ENCODE measurements at places on chromosomes 7 and 10.

DNA sequence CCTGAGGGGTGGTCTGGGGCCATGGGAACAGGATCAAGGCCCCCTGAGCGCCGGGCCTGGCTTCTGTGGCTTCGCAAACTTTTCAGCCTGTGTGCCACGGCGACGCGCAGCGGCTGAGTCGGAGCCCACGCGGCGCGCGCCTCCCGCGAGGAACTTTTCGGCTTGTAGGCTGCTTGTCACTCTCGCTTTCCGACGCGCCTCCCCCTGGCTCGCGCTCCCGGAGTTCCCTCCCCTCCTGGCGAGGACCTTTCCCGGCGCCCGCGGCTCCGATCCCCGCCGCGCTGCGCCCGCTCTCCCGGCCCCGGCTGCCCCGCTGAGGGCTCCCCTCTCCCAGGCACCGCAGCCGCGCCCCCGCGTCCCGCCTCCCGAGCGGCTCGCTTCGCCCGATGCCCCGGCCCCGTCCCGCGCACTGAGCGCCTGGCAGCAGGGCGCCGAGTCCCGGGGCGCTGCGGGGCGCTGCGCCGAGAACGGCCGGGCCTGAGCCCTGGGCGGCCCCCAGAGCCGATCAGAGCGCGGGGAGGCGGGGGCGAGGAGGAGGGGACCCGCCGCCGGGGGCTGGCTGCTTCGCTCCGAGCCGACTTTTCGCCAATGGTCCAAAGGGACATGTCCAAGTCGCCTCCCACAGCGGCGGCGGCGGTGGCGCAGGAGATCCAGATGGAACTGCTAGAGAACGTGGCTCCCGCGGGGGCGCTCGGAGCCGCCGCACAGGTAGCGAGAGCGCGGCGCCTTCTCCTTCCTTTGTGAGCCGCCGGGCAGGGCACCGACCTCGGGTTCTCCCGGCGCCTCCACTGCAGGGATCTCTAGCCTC, at the start of gene CACNB2:
CACNB2 (plus strand) TSS at position 276 of the 808 bp plus-strand sequence.
- peak; percentile 67 for DNase-seq

- DNase-seq, result peak; percentile 27
These were observed 100.9 kb upstream of the PDLIM1 start for GRCh38 chr10:95391581-95392216.

DNA sequence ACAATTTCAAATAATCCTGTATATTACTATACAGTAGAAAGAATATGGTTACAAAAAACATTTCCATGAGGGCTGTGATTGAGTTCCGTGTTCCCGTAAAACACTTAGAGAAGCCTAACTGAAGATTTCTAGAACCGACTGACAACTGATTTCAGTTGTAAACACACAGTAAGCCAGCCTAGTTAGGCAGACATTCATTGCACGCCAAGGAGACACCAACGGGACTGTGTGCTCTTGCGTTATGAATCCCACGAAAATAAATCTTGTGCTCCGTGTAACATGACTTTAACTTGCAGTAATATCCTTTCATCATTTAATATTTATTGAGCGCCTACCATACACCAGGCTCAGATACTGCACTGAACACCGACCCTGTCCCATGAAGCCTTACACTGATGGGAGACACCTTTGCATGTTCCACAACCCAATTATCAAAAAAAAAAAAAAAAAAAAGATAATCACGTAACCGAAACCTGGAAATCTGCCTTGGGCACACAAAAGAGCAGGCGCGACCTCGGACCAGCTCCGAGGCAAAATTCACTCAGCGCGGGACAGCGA, 420 bp upstream of the KLHL7 start:
- DNase-seq, result no peak

DNA sequence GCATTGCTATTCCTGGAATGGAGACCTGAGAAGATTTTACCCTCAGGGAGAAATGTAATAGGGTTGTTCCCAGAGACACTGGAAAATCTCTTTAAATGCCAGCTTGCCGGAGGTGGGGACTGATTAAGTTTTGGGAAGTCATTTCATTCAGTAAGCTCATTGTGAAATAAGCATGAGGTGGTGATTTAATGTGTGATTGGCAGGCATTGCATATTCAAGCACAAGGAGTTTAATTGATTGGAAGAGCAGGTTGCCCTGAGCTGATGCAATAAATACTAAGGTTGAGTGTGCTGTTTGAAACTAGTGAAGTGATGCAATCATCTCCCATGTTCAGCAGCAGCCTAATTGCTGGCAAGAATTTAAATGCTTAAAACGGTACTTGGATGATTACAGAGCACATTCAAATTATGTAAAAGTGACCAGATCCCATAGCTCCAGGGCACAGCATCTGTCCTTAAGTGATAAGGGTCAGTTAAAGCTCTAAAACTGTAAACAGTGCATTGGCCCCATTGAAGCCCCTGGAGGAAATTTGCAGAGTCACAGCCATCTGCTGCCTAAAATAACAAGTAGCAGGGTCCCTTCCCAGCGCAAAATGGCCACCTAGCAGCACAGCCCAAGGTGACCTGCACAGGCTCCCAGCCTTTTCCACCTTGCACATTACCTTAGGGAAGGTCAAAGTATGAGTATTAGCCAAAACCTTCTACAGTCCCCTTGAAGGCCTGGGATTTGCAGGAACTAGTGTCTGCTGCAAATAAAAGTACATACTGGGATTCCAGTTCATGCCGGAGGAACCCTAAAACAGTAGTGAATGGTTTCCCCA, 92.1 kb downstream of the CCDC71L start:
- peak; percentile 96 for DNase-seq

DNA sequence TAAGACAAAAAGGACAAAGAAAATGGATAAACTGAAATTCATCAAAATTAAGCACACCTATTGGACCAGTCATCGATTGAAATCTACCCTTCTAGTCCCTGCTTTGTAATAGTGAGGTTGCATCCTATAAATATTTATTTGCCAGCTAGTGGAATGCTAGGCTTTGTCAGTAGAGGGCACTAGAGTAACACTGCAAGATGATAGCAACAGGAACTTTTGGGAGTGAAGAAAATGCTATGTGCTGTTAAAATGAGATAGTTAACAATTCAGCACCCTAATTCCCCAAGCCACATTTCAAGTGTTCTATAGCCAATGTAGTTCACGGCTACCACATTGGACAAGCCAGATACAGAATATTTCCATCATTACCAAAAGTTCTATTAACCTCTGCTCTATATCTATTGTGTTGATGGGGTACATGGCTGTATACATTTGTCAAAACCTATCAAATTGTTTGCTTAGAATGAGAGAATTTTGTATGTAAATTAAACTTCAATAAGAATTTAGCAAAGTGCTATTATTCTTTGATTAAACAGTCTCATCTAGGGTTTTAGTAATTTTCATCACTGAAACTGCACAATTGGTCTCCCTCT, 69.8 kb downstream of the LSMEM1 start:
- DNase-seq, result peak; percentile 83

DNA sequence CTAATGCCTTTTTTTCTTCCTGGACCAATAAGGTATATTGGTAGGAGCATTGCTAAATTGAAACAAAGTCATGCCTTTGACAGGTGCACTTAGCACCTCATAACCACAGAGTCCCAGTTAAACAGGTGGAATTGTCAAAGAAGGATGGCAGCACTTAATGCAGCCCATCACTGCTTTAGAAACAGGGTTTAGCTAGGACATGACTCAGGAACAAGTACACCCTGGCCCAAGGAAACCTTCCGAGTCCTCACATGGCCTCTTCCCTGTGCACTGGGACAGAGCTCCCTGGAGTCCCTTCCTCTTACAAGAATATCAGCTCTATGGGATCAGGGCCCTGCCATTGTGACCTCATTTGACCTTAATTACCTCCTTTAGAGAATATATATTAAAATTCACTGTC, 382.7 kb downstream of the EXOC4 start:
- no peak for DNase-seq

DNA sequence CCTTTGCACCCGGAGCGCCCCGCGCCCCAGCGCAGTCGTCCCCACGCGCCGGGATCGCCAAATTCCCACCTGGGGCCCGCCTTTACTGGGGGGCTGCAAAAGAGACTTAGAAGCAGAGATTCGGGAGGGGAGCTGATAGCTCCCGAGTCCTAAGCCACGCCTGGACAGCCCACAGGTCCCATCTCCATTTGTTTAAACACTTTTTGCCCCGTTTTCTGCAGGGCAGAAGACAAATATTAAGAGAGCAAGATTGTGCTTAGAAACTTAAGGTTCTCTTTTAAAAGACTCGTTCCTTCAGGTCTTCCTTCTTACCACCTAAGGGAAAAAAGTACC, 299.1 kb upstream of the NFE2L3 start:
- DNase-seq, result no peak

GRCh38 chr10:6226216-6226615, 23.5 kb downstream of the PFKFB3 start:
- no peak for DNase-seq

DNA sequence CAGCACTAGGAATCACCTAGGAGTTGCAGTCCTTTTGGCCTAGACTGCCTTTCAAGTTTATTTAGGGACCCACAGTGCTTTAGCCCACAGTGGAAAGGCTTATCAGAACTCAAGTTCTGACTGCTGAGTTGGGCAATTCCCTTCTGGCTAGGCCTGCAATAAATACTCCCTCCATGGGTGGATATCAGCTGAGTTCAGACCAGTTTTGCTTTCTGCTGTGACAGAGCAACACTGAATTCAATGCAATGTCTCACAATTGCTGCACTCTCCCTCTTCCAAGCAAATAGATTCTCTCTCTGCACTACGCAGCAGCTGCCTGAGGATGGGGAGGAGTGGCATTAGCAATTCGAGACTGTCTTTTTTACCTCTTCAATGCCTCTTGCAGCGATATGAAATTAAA, 1153.3 kb downstream of the SORCS1 start:
- DNase-seq, result no peak

DNA sequence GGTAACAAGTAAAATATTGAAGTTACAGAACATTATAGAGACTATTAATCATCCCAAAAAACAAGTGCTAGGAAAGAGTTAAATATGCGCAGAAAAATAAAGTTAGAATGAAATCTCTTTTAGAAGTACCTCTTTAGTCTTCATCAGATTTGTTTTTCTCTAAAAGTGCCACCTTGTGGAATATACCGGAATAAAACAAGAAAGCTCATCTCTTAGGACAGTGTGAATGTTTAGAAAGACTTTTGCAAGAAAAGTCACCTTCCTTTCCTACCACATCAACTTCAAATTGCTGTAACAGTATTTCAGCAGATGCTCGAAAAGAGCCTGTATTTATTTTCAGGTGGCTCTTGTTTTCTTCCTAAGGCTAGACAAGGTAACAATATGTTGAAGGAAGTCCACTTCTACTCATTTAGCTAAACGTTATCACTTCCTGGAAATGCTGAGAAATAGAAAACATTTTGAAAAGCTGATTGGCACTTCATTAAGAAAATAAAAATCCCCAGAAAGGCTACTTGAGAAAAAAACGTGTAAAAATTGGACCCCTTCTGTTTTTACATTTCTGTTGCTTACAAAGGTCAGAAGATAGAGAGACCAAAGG, 19.8 kb upstream of the FAM133B start:
- peak; percentile 57 for DNase-seq

GRCh38 chr7:151769188-151769821, 107.6 kb downstream of the PRKAG2 start:
- DNase-seq, result no peak

DNA sequence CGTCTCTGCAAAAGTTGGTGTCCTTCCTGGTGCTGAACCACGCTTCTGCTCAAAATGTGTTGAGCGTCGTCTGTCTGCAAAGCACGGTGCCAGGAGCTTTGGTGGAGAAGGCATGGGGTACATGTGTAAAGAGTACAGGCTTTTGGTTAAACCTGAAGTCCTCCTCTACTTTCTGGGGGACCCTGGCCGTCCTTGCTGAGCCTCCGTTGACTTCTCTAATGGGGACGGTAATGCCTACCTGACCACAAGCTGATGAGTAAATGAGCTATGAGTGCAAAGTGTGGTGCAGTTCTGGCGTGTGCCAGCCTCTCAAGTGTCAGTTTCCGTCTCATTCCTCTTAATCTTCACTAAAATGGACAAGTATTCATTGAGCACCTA, 527 bp upstream of the HERPUD2 start:
- no peak for DNase-seq

DNA sequence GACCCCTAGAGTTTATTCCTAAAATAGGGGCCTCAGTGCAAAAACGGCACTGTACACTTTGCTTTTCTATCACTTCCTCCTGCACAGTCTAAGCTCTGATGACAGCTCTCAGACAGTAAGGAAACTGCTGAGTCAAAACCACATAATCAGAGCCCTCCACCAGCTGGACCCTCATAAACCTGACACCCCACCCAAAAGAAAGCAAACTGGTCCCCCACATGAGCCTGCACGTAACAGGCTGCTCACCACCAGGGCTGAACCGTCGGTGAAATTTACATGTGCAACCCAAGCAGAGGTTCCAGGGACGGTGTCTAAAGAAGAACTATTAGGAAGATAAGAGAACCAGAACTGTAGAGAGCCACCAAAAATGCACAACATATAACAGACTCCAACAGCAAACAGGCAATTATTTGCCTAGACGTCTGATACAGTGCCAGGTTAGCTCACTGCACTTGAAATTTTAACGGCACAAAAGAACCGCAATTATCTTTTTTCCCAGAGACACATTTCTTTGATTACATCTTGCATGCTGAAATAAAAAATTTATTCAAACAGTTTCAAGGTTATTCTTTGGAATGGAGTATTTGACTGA, 19.6 kb downstream of the SGMS1 start:
- DNase-seq, result peak; percentile 78

DNA sequence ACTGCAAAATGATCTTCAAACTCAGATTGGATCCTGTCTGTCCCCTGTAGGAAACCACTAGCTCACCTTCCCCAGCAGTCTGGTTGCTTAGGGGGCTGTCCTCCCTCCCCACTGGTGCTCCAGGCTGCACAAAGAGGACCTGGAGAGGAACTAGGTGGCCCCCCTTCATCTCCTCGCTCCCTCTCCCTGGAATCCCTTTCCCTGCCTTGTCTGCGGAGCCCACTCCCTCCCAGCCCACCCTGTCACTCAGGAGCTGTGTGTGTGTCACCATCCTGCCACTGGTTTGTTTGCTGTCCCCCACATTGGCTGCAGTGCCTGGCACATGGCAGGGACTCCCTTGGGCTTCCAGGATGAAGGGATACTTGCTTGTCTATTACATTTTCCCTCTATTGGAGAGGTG, 35.5 kb upstream of the ZMIZ2 start:
- DNase-seq, result no peak

GRCh38 chr10:101941871-101942270, 98.3 kb upstream of the KCNIP2 start:
- DNase-seq, result peak; percentile 47

DNA sequence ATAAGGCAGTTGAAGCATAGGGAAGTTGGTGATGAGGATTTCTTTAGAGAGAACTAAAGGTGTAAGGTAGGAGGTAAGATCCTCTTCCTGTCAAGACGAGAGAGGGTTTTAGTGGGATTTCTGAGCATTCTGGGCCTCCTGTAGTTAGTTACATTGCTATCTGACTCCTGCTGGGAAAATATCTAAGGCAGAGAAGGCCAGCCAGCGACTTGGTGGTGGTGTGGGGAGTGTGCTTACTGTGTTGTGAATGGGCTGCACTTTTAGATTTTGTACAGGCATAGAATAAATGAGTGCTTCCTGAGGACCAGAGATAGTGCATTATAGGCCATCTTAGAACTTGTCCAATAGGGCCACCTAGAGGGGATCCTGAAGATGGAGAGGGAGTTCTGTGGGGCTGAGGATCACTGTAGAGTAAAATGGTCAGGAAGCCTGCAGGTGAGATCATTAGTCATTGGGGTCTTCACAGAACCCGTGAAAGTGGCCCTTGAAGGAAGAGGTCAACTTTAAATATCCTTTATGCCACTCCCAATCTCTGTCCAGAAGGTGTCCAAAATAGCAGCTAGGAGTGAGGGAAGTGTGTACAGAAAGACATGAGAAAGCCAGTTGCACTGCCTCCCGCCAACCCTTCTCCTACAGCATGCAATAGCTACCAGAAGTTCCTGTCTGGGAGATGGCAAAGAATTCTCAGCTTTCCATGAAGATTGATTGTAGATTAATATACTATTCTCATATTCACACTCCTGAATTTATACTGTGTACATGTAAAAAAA, 266.6 kb downstream of the POLR1F start:
- peak; percentile 80 for DNase-seq

GRCh38 chr10:46091080-46091827, 45.2 kb upstream of the MSMB start:
- no peak for DNase-seq
